ENCODE measurements at places on chromosomes 4 and X. TPM values are rescaled to one million over a fixed set of nuclear protein-coding genes. Genes with fewer than 3 reads are reported as not detected.

- no peak for DNase-seq
These were observed 6.3 kb downstream of the CPLX1 start for GRCh38 chr4:819401-820229.

DNA sequence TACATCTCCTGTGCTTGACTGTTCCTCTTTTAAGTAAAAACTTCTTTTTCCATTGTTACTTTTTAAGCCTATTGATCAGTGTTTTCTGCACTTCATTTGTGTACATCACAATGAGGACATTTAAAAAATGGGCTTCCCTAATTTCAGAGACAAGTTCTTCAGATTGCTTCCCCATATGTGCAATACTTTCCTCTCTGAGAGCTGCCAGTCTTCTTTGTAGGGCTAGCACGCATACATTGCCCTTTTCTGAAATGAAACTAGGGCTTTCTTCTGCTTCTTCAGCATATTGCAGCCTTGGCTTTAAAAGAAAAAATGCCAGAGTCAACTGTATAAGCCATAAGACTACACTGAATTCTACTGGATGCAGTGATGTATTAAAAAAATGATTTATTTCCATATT is 37.8 kb downstream of the FAT4 start:
- DNase-seq, result no peak

GRCh38 chr4:187139141-187139540 is 415.5 kb upstream of the FAT1 start:
- no peak for DNase-seq

GRCh38 chr4:121479808-121480207 is 99.0 kb upstream of the QRFPR start:
- DNase-seq, result no peak

- DNase-seq, result no peak
These were observed 4.0 kb upstream of the NKX3-2 start for GRCh38 chr4:13548059-13548983.

GRCh38 chr4:151993521-151993920 is 232.7 kb upstream of the GATB start:
- no peak for DNase-seq

DNA sequence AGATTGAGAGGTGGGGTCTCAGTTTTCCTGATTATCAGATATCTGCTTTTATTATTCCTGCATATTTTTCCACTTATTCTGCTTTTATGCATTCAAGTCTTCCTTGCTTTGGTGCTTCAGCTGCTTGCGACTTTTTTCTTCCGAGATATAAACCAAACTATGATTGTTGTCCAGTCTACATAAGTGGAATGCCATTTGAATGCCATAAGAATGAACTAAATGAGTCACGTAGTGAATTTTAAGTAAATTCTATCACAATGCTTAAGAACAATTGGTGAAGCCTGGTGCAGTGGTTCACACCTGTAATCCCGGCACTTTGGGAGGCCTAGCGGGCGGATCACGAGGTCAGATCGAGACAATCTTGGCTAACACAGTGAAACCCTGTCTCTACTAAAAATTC is 189.1 kb downstream of the PCDH18 start:
- DNase-seq, result no peak

GRCh38 chrX:150293311-150294013 is 69.7 kb upstream of the MAMLD1 start:
- no peak for DNase-seq

SRD5A3 gene
- 5.0 TPM for total RNA-seq

TMSB15B gene
- total RNA-seq, result 1.5 TPM

UGT2B7 gene
- not detected for total RNA-seq

SPIN2A gene
- total RNA-seq, result 0.50 TPM

MAGEC2 gene
- total RNA-seq, result 0.17 TPM
